ENCODE measurements at places on chromosomes 12 and 14. TPM values are rescaled to one million over a fixed set of nuclear protein-coding genes. Genes with fewer than 3 reads are reported as not detected.

The AHSA1 gene
- total RNA-seq: 441 TPM

The ZNF664 gene
- total RNA-seq: 69.3 TPM

The MOK gene
- 7.6 TPM for total RNA-seq

The LRTM2 gene
- 0.16 TPM for total RNA-seq

DNA sequence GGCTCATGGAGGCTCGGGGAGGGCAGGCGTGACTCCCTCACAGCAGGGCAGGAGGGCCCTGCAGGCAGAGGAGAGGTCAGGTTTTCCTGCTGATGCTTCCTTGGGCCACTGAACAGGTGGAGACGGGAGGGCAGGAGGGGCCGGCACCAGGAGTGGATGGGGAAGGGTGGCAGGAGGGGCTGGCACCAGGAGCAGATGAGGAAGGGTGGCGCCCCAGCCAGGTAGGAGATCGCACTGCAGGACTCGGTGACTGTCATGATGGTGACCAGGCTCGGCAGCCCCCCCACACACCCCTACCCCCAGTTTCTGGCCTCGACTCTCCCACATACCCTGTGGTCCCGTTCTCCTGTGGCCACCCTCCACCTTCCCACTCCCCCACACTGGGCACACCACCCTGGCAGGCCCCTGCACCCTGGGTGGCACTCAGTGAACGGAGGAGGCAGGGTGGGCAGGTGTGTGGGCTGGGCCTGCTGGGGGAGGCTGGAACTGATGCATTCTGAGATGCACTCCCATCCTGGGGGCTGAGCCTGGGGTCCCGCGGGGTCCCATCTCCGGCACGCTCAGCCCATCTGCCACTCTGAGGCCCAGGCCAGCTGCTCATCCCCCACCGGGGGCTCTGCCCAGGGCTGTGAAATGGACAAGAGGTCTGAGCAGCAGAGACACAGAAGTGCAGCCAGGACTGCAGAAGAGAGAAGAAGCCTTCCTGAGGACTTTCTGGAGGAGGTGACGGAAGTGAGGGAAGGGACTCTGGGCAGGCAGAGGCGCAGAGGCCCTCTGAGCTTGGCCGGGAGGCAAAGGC lies 2.8 kb downstream of the NUDT14 start:
- DNase-seq: no peak
- H3K27ac ChIP-seq: no peak overlapping the region
- H3K36me3 ChIP-seq: no peaks in the 10 kb centered on the region
- H3K4me1 ChIP-seq: peaks cover 17% of the 10 kb centered on the region
- H3K4me3 ChIP-seq: no peak overlapping the region

GRCh38 chr12:24738441-24738840 lies 210.5 kb downstream of the BCAT1 start:
- H3K27ac ChIP-seq: no peak overlapping the region
- peaks cover 15% of the 10 kb centered on the region for H3K4me1 ChIP-seq

- no peak overlapping the region for H3K4me3 ChIP-seq
- H3K27me3 ChIP-seq: no peaks in the 10 kb centered on the region
- no peak for DNase-seq
- H3K27ac ChIP-seq: no peak overlapping the region
Observed at GRCh38 chr12:19972325-19973288, 395.7 kb upstream of the PDE3A start.

- no peak overlapping the region for H3K27ac ChIP-seq
- no peak for DNase-seq
- peaks cover 2% of the 10 kb centered on the region for H3K27me3 ChIP-seq
- H3K4me3 ChIP-seq: no peak overlapping the region
- peaks cover 5% of the 10 kb centered on the region for H3K4me1 ChIP-seq
- no peaks in the 10 kb centered on the region for H3K36me3 ChIP-seq
Observed at GRCh38 chr12:51404627-51405026, 13.4 kb upstream of the GALNT6 start.
